Posterior cingulate gyrus (tissue), 11 donors: ENCODE measurements at places on chromosomes 1 and 21.
A peak's percentile ranks its signal among the peaks of the same experiment; 100 is the strongest.

DNA sequence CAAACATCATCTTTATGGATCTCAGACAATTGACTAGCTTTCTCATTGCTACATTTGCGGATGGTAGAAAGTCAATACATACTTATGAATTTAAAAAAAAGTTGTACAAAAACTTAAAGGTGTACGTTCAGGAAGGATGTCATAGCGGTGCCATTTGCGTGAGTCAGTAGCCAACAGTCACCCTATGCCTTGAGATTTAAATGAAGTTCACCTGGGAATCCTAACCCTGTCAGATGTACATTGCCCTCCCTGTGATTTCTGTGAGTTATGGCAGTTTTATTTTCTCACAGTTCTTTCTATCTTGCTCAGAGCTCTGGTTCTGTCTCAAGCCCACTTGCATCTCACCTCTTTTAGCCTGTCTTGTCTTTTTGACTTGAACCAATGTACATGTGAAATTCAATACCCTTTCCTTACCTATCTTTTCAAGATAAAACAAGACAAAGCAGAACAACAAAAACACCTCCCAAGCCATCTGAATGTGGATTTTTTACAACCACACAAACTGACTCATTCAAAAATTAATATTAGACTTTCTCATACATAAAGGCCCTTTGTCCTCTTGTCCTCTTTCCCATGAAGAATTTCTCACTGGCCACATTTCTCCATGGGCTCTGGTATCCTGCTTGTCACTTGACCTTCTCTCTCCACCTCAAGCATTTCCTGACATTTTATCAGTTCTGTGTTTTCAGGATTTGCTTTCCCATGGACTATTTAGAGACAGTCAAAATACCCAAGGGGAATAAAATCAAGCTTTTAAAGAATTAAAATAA, 25.3 kb upstream of the ZNF697 start:
- DNase-seq = no peak

DNA sequence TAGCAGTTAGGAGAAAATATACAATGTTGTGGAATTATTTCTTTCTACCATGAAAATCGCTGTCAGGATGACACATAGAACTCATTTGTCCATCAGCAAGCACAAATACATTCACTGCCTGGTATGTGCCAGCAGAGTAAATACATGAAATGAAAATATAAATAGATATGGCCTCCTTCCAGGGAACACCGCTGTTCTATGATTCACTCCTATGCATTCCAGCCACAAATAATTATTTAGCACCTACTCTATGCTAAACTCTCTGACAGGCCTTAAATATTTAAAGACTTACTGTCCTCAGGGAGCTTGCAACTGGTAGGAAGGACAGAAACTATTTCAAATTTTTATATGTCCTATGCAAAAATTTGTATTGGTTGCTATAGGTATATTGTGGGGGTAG, 975.0 kb upstream of the NCAM2 start:
- no peak for DNase-seq

DNA sequence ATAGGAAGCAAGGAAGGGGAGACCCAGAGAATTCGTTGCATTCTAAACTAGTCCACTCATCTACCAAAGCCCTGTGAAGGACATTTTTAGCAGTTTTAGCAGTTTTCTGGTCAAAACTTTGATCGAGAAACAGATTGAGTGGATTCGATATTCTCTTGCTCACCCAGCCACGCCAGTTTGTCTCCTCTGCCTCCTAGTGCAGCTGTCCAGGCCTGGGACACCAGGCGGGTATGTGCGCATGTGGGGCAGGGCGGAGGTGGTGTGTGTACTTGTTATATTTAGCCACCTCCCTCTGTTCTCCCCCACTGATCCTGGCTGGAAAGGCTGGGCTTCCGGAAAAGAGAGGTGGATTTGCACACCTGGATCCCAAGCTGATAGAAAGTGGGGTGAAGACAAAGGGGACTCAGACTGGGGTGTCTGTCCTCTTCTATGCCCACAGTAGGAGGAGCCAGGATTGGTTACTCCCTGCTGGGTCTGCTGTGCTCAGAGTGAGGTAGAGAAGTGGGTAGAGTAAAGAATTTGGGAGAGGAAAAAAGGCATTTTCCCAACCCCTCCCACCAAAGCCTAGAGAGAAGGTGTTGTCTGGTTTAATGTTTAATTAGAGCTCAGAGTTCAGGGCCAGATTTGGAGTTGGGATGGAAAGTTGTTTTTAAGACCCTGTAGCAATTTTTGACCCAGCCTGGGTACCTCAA, 3.8 kb downstream of the LMNA start:
- DNase-seq = no peak

DNA sequence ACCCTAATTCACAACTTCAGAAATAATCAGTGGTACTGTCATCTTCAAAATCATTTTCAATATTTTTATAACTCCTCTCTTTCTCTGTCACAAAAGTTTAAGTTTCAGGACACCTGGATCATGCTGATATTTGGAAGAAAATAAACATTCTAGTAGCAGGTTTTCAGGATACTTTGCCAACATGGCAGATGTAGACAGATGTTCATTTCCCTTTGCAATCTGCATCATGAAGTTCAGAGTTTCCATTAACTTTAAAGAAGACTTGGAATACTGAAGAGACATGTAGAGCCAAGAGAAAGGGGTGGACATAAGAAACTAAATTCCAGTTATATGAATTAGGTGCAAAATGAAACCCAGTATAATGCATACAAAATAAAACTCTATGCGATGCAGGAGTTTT, 218.1 kb downstream of the USH2A start:
- no peak for DNase-seq

DNA sequence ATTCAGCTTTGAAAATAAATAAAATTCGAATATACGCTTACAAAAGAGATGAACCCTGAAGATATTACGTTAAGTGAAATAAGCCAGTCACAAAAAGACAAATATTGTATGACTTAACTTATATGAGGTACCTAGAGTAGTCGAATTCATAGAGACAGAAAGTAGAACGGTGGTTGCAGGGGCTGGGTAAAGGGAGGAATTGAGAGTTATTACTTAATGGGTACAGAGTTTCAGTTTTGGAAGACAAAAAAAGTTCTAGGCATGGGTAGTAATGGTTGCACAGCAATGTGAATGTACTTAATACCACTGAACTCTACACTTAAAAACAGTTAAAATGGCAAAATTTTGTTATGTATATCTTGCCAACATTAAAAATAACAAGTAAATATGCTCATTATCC, 48.6 kb upstream of the ZNHIT6 start:
- DNase-seq = no peak

DNA sequence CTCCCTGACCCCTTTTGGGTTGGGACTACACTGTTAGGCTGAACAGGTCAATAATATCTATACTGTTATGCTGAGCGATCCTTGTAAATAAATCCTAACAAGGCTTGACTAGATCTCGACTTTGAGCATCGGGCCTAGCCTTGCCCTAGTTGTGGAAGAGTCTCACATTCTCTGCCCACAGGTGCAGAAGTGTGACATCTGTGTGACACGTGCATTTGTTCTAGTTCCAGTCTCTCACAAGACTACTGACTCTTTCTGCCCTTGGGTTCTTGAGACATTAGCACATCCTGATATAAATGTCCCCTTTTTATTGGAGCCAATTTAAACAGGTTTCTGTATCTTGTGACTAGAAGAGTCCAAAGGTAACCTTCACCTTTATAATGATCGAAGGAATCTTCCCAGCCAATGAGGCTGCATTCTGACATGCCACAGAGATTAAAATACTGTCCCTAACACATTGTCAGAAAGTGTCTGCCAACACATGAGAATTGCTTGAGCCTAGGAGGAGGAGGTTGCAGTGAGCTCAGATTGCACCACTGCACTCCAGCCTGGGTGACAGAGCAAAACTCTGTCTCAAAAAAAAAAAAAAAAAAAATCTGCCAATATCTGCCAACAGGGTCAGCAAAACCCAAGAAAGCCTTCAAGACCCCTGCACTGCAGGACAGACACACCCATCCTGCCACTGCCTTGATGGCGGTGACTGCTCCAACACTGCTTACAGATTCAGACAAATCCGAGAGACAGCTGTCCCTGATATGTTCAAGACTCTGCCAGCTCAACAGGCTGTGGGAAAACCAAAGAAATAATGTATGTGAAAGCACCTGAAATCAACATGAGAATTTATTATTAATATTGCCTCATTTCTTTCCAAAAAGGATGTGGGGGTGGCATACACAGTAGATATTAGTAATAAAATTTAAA, 56.5 kb upstream of the PSEN2 start:
- no peak for DNase-seq

DNA sequence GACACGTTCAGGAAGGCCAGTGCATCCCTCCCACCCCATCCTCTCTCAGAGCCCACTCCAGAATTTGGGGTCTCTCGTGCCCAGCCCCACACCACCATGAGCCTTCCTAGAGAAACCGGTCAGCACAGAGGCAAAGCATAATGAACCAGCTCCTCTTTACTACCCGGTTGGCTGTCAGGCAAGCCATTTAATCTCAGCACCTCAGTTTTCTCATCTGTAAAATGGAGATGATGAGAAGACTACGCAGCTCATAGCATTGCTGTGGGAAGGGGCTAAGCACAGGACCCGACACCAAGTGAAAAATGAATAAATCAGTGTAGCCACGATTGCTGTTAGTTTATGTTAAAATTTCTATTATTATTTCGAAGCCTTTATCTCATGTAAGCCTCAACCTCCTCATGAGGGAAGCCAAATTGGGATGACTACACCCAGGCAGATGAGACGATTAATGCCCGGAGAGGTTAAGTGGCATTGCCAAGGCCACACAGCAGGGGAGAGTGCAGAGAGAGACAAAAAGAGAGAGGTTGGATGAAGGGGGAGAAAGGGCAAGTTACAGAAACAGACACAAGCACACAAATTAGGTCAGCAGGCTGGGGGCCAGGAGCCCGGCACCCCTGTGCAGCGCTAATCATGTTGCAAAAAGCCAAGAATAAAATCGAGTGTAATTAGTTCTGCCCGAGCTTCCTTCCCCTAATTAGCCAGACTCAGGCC, 25.7 kb downstream of the SDC3 start:
- DNase-seq = no peak

GRCh38 chr1:66751160-66751559, 1.1 kb upstream of the DYNLT5 start:
- no peak for DNase-seq

- no peak for DNase-seq
Observed at GRCh38 chr1:21845646-21846641, 33.9 kb downstream of the LDLRAD2 start.

GRCh38 chr1:59947047-59947938, 20.7 kb upstream of the CYP2J2 start:
- DNase-seq = no peak

DNA sequence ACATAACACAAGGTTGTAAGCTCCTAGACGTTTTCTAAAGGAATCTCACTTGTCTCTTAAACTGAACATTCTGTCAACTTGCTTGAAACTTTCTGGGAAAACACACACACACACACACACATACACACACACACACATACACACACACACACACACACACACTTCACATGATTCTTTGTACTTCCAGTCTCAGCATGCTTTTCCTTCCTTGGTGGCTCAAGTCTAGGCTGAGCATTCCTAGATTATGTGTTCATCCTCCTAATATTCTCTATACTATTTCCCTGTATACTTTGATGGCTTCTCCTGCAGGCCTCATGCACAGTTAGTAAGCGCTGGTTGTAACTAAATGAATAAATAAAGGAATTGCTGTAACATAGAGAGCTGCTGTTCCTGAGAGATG, 372.1 kb downstream of the PTPRC start:
- no peak for DNase-seq

DNA sequence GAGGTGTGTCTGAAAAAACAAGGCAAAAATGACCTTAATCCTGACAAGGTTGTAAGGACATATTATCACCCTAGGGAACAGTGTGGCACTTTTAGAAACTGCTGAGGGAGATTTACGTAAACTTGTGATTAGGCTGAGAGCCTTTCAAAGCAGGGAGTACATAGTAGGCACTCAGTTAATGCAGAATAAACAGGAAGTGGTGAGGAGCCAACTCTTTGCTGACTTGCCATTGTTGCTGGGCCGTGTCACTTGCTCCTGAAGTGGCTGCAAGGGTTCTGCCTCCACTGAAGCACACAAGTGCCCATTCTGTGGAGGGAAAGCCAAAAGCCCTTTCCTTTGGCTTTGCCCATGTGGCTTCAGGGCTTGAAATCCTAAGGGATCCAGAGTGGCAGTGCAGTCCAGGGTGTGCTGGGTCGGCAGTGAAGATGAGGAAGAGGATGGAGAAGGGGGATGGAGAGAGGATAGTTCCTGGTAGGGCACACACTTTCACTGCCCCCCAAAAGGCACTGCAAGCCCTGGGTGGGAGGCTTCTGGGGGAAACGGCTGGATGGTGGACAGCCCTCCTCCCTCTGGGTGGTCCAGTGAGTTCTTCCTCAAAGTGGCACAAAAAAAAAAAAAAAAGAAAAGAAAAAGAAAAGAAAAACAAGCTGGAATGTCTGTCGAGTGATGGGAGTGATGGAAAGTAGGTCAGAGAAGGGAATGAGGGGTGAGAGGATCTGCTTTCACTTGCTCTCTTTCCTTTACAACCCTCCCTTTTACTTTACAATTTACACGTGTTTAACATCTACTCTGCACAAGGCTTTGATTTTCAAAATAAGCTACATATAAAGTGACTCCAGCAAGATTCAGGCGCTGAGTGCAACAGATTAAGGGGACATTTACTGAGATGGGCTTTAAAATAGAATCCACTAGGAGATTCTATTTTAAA, 13.7 kb upstream of the RHEX start:
- DNase-seq = no peak

GRCh38 chr1:67580691-67581403, 104.2 kb upstream of the GADD45A start:
- DNase-seq = no peak

- no peak for DNase-seq
Observed at GRCh38 chr1:227666286-227666685, 68.8 kb downstream of the JMJD4 start.

GRCh38 chr1:150976879-150977694, 2.5 kb upstream of the CERS2 start:
- DNase-seq = peak; percentile 87

GRCh38 chr21:23138797-23139196, 2140.6 kb downstream of the NCAM2 start:
- DNase-seq = no peak
